Fibroblast of skin of left biceps (primary cell): ENCODE measurements at places on chromosomes 4 and X.

GRCh38 chr4:73844345-73844744 is 7.9 kb downstream of the CXCL6 start:
- no peak for DNase-seq

GRCh38 chr4:122167369-122167768 is 15.2 kb downstream of the BLTP1 start:
- DNase-seq: no peak

GRCh38 chr4:139085141-139085540 is 69.6 kb downstream of the NOCT start:
- no peak for DNase-seq

DNA sequence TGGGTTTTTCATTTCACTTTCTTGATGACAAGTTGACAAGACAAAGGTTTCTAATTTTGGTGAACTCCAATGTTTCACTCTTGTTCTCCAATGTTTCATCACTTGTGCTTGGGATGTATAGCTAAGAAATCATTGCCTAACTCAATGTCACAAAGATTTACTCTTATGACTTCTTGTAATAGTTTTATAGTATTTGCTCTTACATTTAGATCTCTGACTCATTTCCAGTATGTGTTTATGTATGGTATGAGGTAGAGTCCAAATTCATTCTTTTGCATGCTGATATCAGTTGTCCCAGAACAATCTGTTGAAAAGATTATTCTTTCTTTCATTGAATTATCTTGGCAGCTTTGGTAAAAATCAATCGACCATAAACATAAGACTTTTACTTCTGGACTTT is 12.2 kb upstream of the NWD2 start:
- DNase-seq: no peak

- DNase-seq: no peak
These were observed 11.8 kb downstream of the DGKQ start for GRCh38 chr4:961351-962230.

- no peak for DNase-seq
These were observed 22.5 kb upstream of the TCEAL4 start for GRCh38 chrX:103562801-103563200.
